ENCODE measurements at places on chromosomes 2 and 18.

DNA sequence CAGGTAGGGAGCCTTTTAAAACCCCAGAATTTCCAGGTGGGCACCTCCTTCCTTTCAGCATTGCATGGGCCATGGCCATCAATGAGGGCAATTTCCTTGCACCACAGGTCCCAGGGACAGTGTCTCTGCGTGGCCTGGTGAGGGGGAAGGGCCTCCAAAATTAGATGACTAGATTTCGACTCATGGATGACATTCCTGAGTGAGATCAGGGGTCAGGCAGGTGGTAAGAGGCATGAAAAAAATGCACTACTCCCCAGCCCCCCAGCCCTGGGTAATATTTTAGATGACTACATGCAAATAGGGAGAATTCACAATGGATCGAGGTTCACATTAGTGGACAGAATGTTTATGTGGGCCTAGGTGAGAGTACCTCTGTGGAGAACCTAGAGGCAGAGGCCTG lies 19.0 kb upstream of the IGFBP5 start:
- no peak for DNase-seq

DNA sequence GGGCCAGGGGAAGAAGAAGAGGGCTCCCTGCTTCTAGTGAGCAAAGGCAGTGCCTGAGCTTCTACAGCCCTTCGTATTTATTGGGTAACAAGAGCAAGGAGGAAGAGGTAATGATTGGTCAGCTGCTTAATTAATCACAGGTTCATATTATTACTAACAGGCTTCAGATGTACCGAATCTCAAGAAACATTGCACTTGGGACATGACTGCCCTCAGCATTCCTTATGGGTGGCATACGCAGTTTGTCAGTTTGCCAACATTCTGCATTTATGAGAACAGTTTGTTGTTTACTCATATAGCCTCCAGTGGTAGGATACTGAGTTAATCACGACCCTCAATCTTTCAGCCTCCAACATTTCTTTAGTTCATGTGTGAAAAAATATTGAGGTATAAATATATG lies 84.5 kb downstream of the HIBCH start:
- DNase-seq: no peak

DNA sequence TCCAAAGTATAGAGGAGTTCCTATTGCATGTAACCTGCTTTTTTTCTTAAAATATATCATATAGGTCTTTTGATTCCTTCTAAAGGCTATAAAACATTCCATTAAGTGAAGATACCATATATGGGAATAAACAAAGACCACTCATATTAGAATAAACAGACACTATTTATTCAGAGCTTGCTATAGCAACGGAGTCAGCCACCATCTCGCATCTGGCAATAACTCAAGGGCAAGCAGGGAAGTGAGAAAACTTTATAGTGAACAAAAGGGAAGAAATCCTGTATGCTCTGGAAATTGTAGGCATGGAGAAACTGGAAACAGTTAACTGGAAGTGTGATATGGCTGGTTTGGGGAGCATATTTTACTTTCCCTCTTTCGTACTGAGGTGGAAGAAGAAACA lies 301.9 kb downstream of the PTH2R start:
- no peak for DNase-seq

DNA sequence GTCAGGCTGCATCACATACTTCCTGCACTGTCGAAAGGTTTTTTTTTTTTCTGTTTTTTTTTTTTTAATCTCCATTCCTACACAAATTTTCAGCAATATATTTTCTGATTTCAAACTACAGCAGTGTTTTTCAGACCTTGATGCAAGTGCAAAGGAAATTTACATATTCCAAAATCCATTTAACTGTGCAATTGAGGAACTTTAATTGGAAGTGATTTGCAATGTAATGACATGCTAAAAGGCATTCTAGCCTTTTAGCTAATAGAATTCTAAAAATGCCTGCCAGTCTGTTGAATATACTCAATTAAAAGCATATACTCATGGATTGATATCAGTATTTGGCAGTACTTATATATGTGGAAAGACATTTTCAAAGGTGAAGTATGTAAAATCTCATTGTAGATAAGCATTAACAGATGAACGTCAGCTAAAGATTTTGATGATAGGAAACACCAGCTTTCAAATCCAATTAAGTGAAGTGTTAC lies 210.5 kb downstream of the OTX1 start:
- DNase-seq: no peak

GRCh38 chr2:219484343-219485200 lies 14.1 kb upstream of the GMPPA start:
- DNase-seq: no peak

- DNase-seq: no peak
Observed at GRCh38 chr18:62659698-62660097, 55.6 kb upstream of the PHLPP1 start.

GRCh38 chr18:36469461-36469860 lies 171.9 kb downstream of the FHOD3 start:
- no peak for DNase-seq

DNA sequence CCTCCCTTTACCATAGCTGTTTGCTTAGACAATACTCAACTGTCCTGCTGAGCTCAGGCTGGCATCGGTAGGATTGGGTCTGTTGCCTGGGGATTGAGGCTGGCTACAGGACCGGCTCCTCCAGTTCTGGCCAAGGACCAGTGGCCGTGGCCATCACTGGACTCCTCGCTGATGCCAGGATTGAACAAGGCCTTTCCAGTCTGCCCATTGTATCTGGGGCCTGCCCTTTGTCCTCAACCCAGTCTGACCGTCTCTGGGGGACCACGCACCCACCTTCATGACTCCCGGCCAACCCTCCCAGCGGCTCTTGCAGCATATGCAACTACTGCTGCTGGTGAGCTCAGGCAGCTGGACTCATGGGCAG lies 28.7 kb downstream of the SH2D6 start:
- DNase-seq: no peak

DNA sequence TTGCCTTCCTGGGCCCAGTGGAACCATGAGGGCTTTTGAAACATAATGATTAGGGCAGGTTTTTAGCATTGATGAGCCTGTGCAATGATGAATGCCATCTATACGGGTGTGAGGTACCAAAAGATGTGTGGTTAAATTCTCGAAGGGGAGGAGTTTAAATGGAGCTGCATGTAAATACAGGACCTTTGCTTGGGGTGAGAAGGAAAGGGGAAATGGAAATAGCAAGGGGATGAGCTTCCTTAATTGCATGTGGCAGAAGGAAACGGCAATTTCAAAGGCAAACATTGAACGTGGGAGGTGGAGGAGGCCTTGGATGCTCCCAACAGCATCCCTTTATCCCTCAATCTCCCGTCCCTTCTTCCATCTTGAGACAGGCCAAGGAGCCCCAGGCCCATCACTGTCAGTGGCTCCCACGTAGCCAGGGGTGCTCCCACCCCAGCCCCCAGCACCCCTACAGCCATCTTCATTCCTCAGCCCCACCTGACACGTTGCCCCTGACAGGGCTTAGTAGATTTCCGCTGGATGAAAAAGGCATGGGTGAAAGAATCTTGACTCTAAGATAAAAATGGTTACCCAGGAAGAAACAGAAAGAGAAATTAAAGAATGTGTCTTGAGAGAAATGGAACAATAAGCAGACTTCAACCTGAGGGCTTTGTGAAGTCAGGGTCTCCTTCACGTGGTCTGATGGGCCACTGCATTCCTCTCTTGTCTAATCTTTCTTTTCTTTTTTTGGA lies 32.5 kb downstream of the INPP5D start:
- DNase-seq: no peak

- DNase-seq: no peak
Observed at GRCh38 chr2:1965726-1966125, 221.4 kb upstream of the PXDN start.

GRCh38 chr2:202717598-202718310 lies 83.0 kb downstream of the FAM117B start:
- no peak for DNase-seq

- no peak for DNase-seq
Observed at GRCh38 chr2:222938327-222938726, 77.5 kb downstream of the ACSL3 start.

DNA sequence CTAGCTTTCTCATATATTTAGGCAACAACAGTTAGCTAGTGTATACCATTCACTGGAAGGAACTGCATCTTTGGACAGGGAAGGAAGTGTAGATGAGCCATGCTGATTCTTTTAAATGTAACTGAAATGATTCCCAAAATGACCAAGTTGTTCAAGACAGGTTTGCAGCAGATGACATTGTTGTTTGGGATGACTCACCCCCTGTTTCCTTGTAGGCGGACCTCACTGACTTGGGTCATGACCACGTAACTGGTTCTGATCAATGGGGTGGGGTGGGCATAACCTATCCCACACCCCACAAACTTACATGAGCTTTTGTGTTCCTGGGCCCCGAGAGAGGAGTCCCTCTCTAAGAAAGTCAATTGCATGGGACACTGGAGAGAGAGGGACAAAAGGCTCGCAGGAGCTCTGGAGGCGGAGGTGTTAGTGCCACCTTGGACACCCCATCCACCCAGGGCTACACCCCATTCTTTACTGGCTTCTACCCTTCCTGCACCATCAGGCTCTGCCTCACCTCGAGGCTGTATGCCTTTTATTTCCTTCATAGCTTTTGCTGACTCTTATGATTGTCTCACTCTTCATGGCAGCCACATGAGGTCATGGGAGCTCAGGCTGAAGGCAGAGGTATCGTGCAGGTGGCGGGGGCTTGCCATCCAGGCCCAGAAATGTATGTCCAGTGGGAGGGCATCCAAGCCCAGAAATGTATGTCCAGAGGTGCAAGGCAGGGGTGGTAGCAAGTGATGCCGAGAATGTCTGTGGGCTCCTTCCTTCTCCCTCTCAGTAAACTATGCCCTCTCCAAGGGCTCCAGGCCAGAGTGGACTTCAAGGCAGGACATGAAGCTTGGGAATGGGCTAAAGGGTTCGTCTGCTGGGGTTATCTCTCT lies 108.0 kb downstream of the TWIST2 start:
- no peak for DNase-seq

DNA sequence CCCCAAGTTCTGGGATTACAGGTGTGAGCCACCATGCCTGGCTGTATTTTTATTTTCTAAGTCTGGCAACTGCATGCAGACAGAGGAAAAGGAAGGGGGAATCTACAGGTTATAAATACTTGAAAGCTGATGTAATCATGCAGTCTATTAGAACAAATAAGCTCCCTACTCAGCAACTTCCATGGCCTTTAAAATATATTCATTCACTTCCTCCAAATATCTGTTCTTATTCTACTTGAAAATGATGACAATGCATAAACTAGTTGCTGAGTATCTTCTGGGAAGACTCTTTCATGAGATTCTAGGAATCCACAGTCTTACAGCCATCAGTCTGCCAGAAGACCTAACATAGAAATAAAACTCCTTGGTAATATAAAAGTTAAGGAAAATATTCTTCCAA lies 66.9 kb upstream of the NCKAP5 start:
- DNase-seq: no peak

DNA sequence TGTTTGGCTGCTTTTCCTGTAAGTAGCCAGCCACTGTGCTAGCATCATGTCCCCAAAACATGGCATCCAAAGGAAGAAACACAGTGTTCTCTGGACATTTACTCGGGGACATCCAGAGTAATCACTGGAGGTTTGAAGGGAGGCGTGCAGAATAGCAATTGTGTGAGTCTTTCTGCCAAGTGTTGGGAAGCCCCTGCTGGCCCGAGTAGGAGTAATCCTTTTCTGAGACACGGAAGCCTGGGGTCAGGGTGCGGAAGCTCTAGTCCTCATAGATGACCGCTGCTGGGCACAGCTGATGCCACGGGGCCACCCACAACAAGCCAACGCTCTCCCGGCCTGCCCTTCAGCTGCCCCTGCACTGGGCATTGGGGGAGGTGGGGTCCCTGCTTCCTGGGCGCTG lies 24.8 kb upstream of the HDAC4 start:
- no peak for DNase-seq

GRCh38 chr2:129491308-129491707 lies 488.2 kb upstream of the RAB6C start:
- no peak for DNase-seq

DNA sequence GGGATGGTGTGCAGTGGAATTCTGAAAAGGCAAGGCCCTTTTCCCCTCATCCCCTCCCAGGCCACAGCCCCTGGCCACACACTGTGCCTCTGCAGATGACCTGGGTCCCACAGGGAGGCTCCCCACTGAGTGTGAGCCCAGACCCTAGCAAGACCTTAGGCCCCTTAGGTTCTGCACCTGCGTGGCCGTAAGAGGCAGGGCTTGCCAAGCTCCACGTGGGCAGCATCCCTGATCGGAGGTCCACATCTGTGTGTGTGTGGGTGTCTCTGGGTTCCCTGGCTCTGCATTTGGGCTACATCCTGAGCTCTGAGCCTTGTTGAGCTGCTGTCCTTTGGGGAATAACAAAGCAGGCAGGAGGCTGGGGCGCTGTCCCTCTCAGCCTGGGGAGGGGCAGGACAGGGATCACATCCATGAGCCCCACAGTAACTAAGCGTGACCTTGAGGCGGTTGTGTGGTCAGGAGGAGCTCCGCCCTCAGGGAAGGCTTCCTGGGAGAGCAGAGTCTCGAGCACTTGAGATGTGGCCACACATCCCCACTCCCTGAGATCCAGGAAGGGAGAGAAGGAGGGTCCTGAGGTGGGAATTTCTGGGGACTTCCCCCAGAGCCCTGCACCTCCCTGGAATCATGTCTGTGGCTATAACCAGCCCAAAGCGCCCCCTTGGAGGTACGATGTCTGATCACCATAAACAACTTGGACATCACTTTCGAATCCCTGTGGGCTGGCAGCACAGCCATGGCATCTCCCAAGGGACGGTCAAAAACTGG lies 84.8 kb downstream of the STPG4 start:
- DNase-seq: no peak

GRCh38 chr2:6704077-6704476 lies 161.6 kb downstream of the CMPK2 start:
- DNase-seq: no peak

- DNase-seq: no peak
Observed at GRCh38 chr2:25528173-25528572, 145.2 kb downstream of the DTNB start.

DNA sequence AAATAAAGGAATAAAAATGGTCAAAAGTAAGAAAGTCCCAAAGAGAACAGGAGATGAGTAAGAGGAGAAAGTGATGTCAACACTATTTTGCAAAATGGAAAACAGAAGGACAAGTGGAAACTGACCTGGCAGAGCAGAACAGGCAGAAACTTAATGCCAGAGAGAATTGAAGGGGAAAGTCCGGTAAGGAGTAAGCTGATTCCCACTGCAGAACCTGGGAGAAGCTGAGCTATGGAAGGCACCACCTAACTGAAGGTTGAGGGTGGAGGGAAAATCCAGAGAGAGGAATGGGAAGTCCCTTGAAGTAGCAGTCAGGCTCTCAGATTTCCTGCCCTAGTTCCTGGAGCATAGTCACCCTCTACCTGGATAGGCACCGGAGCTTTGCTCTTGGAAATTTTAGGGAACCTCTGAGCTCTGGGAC lies 59.8 kb downstream of the MOGAT1 start:
- no peak for DNase-seq

GRCh38 chr2:110770959-110771431 lies 38.6 kb downstream of the ACOXL start:
- DNase-seq: no peak

GRCh38 chr2:240590681-240591111 lies 4.2 kb downstream of the CAPN10 start:
- no peak for DNase-seq

All from stimulated activated CD4-positive, alpha-beta T cell treated with anti-CD3 and anti-CD28 coated beads, TNF-alpha, amount 100 ng/mL, for 24 hours (primary cell).